ENCODE measurements at places on chromosomes 7 and 10.

DNA sequence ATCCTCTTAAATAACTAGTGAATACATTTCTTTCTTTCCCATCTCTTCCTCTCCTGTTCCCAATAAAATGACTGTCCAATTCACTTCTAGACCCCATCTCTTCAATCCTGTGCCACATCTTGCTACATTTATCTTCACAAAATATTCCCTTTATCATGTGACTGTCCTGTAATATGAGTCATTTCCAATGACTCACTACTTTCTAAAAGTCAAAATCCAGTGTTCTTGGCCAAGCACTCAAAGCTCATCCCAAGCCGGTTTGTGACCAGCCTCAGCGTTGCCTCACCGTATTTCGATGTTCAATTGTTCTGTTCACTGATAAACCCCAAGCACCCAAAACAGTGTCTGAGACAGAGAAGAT lies 104.7 kb downstream of the PARD3 start:
- DNase-seq, result no peak

DNA sequence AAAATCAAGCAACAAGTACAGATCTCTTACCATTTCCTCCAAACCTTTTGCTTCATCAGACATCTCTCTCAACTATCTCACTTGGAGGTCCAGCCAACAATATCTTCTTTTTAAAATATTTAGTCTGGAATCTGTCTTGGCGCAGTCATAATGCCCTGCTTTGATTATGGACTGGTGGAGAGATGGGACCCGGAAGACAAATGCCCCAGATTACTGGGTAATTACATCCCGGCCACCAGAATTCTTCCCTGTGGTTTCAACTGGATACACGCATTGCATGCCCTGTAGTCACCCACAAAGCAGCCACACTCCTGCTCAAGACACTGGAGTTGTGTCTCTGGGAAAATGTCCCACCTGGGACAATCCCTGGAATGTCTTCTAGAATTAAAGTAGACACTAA lies 65.5 kb downstream of the BPGM start:
- DNase-seq, result no peak

- no peak for DNase-seq
Observed at GRCh38 chr7:99784007-99784406, at the start of gene CYP3A4. Gene CYP3A4 (minus strand): TSS chr7:99784184. CDS start chr7:99784081, 103 bp downstream.

- no peak for DNase-seq
Observed at GRCh38 chr7:72704894-72705293, 123.1 kb downstream of the TYW1B start.

- DNase-seq, result no peak
Observed at GRCh38 chr10:98097616-98098015, 36.8 kb upstream of the R3HCC1L start.

DNA sequence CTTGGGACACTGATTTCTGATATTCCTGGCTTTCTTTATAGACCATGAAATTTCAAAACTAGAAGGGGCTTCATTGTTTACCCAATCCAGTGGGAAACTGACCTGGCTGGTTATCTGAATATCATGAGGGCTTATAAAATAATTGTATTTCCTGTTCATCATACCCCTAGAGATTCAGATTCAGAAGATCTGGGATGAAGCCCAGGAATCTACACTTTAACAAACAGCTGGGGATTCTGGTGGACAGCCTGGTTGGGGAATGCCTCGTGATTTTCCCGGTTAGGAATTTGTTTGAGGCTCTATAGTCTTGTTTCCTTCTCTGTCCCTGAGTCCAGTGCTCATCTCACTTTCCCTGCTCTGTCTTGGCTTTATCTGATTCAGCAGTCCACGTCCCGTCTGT lies 110.3 kb downstream of the ADRA2A start:
- no peak for DNase-seq

- no peak for DNase-seq
Observed at GRCh38 chr10:69125554-69125953, 1.6 kb downstream of the VPS26A start.
